ENCODE measurements at places on chromosomes 11 and 22. TPM values are rescaled to one million over a fixed set of nuclear protein-coding genes. Genes with fewer than 3 reads are reported as not detected.

DNA sequence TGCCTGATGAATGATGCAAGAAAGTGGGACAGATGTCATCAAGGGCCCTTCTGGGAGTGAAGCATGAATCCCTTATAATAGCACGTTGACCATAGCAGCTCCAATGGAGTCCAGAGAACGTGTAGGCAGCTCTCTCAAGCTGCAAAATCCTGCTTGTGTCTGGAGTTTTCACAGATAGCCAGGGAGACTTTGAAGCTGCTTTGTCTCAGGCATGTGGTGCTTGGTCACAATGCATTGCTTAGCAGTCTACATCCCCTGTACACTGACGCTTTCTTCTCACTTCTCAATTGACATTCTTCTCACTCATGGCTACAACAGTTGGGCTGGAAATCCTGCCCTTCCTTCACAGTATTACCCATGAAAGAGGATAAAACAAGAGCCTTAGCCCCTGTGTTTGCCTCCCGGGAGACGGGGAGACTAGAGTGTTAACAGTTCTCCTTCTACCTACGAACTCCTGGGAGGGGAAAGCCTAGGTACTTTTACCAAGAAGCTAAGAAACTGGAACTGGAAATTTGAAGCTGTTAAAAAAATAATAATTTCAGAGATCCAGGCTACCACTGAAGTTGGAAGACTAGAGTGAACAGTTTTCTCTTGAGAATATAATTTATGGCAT lies 20.7 kb upstream of the MMP7 start:
- no peak for DNase-seq

DNA sequence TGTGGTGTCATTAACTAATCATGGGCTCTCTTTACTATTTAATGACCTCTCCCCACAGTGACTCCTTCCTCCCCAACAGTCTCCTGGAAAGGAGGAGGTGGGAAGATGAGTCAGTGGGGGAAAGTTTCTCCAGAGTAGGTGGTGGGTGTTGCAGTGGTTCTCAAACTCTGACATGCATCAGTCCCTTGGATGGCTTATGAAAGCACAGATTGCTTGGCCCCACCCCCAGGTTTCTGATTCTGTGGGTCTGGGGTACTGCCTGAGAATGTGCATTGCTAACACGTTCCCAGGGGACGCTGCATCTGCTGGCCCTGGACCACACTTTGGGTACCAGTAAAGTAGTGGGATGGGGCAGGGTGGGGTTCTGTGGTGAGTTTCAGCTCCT lies 9.8 kb downstream of the CD82 start:
- no peak for DNase-seq

DNA sequence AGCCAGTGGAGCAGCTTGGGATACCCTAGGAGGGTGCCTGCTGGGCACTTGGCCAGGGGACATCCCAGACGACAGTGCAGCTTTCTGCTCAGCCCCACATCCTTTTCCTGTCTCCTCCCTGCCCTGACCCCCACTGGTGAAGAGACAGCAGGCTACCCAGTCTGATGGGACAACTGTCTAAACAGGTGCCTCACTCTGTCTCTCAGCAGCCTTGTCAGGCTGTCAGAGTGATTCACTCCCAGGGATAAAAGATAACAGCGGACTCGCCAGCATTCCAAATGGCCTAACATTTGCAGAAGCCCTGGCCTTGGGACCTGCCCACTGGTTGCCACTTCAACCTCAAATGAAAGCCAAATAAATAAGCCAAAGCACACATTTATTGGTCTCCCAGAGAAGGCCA lies 318.6 kb upstream of the PLET1 start:
- DNase-seq, result no peak

DNA sequence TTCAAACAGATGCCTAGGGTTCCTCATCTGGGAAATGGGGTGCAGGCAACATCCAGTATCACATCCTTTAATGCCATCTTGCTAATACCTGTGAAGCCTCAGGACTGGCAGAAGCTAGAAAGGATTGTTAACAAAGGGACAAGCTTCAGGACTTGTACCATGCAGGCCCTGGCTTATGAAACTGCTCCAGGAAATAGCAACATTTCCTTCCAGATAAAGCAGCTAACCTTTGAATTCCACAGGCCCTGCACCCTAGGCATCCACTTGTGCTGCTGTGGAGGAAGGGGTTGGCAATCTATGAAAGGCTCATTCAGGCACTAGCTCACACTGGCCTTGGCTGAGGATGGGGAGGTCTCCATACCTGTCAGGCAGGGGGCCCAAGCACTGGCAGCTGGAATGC lies 87.2 kb downstream of the BTBD10 start:
- no peak for DNase-seq

Gene PLAAT4
- 11.8 TPM for total RNA-seq

Gene RFPL2
- total RNA-seq, result 0.26 TPM

- no peak for DNase-seq
Observed at GRCh38 chr11:67576735-67577475, 6.7 kb upstream of the GSTP1 start.

Gene DDIAS
- 28.7 TPM for total RNA-seq

- no peak for DNase-seq
Observed at GRCh38 chr11:65415499-65416340, 6.9 kb upstream of the NEAT1 start.

DNA sequence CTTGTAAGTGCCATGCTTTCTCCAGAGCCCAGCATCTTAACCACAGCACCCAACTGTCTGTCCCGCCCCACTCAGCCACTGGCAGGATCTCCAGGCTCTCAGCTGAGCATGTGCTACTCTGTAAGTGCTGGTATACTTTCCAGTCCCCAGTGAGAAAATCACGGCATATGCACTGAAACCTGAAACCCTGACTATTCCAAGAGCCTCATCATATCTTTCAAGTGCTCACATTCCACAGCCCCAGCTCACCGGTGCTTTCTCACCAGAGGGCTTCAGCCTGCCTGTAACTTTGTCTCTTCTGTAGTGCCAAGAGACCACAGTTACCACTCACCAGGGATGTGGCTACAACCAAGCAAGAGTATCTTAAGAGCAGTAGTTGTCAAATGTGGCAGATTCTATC lies 24.4 kb upstream of the PAMR1 start:
- DNase-seq, result no peak

Gene TPCN2
- total RNA-seq, result 19.2 TPM

Gene ADM2
- 4.9 TPM for total RNA-seq

Gene LAYN
- total RNA-seq, result 8.0 TPM

- no peak for DNase-seq
Observed at GRCh38 chr11:110431051-110431672, 1.4 kb downstream of the FDX1 start.

DNA sequence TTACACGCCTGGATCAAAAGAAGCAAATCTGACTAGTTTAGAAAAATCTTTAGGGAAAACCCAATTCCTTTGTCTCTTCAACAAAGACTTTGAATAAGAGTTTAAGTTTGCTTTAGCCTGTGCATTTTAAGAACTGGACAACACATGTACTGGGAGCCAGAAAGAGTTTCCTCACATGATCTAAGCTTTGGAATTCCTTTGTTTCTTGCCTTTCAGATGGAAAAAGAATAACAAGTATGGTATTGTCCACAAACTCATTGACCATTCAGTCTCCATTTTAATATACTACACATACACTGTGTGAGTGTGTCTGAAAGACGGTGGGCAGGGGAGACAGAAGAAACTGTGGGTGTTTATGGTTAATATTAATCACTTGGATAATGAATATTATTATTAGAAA lies 205.6 kb downstream of the MAML2 start:
- no peak for DNase-seq

Gene CNTN5
- total RNA-seq, result not detected

DNA sequence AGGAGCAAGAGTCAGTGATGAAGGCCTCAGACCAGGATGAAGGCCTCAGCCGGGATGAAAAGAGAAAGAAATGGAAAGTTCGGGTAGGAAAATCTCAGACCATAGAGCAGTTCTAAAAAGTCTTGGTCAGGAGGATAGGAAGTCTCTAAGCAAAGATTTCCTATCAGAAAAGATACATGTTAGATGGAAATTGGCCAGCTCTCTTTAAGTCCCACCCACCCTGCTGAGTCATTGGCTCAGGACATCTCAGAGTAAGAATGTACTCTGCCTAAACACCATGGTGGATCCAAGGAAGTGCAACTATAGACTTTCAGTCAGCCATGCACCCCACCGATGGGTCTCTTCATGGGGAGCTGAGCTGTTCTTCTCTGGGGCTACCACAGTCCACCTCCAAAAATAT lies 4.4 kb downstream of the OR8B3 start:
- DNase-seq, result no peak

GRCh38 chr11:11782532-11783110 lies 59.2 kb upstream of the USP47 start:
- no peak for DNase-seq

GRCh38 chr11:17744151-17744940 lies 9.8 kb downstream of the KCNC1 start:
- DNase-seq, result no peak

- DNase-seq, result no peak
Observed at GRCh38 chr11:132674151-132674550, 858.1 kb downstream of the OPCML start.

DNA sequence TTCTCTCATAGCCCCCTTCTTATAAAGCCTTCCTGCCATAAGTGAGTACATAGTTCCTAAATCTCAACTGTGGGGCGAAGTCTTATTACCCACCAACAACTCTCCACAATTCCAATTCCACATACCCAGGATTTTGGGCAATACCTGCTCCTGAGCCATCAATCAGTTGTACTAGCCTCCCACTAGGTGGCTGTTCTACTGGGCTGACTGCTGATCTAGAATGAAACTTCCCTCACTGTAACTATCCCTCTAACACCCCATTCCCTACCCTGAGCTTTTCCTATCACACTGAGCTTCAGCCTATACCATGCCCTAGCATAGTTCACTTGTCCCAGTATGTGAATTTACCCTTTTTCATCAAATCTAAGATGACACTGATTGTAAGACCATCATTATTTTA lies 52.5 kb downstream of the RRAS2 start:
- DNase-seq, result no peak

Gene RPL3
- total RNA-seq, result 1,905 TPM

Gene TMEM132A
- 2.4 TPM for total RNA-seq

GRCh38 chr22:27724157-27724556 lies 77.4 kb downstream of the MN1 start:
- DNase-seq, result no peak

- DNase-seq, result no peak
Observed at GRCh38 chr11:75004215-75004614, 15.5 kb downstream of the NEU3 start.

Gene SERHL2
- 1.4 TPM for total RNA-seq

Gene OR8J1
- total RNA-seq, result not detected

- DNase-seq, result no peak
Observed at GRCh38 chr11:19508165-19508564, 204.5 kb upstream of the NAV2 start.

Gene ARHGEF17
- total RNA-seq, result 0.05 TPM

DNA sequence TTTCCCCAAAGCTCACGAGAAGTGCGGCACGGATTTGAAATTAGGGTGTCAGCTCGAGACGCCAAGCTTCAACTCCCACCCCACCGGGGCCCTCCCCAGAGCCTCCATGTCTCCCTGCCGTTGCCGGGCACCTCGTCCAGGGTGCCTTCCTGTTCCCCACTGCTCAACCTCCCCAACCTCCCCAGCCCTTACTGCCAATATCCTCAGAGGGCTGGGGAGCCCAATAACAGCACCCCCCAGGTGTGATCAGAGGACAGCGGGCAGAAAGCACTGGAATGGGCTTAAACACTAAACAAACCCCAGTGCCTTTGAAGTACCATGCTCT lies 1336.4 kb downstream of the TBC1D22A start:
- no peak for DNase-seq

Gene PAMR1
- not detected for total RNA-seq

- DNase-seq, result no peak
Observed at GRCh38 chr11:103940551-103940950, 95.9 kb upstream of the DDI1 start.
